ENCODE measurements at places on chromosomes 2 and 18.

GRCh38 chr2:20755132-20755800 lies 67.6 kb downstream of the LDAH start:
- DNase-seq: no peak

DNA sequence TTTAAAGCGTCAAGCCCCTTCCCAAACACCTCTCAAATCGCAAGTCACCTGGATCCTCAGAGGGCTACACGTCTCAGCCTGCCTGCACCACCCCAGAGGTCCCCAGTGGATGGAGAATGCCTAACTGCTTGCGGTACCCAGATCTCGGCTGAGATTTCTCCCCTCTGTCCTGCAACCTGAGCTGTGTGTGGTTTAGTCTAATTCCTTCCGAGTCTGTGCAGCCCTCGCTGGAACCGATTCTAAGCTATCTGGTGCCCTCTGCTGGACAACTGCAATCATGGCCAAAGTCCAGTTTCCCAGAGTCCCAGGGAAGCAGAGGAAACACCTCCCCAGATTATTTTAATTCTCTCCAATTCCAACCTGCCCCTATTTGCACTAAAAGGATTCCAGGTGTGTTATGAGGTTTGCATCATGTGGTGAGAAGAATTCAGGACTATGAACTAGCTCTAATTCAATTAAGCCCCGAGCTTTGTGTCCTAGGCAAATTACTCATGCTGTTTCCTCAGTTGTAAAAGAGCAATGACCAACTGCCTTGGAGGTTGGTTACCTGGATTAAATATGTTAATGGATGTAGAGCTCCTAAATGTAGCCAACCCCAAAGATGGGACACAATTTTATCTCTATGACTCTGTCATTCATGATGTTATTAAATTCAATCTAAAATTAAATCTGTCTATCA lies 276.1 kb upstream of the NCKAP5 start:
- DNase-seq: peak; percentile 55

DNA sequence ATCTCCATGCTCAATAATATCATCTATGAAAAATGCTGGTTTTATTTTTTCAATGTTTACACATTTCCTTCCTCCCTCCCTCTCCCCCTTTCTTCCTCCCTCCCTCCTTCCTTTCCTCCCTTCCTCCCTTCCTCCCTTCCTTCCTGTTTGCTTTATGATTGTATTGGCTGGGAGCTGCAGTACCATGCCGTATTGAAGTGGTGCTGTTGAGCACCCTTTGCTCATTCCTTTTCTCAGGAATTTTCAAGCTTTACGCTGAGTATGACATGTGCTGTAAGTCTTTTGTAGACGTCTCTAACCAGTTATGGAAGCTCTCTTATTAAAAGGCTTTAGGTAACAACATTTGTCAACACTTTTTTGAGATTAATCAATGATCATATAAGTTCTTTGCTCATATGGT lies 100.4 kb downstream of the SNTG2 start:
- no peak for DNase-seq

DNA sequence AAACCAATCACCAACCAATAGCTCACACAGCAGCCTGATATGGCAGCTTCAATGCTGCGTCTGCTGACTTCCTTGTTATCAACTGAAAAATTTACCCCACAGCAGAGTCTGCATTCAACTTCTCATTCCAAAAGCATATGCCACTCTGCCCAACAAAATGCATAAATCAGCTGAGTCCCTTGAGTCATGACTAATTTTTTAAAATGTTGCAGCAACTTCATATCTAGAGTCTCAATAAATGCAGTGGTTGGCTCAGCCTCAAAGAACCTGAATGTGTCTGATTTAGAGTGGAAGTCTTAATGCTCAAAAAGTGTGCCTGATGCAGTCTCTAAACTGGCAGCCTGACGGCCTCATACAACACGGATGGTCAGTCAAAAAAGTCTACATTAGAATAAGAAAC lies 46.5 kb downstream of the FARSB start:
- DNase-seq: no peak

DNA sequence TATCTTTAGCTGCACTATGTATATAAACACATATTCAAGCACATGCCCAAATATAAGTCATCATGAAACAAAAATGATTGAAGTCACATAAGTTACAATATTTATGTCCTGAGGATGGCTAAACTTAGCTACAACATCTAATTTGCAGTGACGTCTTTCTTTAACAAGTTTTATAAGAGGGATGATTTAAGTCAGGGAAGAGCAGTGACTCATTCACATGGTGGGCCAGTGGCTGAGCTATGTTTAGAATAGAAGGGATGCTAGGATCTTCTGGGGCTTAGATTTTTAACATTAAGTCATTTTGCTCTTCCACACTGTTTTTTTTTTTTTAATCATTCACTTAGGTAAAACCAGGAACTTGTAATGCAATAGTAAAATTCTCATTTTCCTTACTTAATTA lies 22.3 kb downstream of the ADCYAP1 start:
- DNase-seq: no peak

DNA sequence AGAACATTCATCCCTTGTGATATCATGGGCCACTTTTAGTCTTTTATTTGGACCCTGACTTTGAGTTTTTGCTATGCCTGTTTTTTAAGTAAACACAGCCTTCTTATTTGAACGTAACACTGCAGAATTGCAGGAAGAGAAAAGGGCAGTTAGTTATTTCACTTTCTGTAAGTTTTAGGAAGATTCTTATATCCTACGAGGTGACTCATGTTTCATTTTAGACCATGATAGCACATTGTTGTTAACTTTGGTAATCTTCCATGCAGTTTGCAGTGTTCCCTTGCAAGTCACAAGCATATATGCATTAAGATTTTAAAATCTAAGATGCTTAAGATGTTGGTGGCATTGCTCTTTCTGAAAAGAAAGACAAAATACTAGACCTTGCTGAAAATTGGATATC lies 128.6 kb upstream of the EPC2 start:
- no peak for DNase-seq

- no peak for DNase-seq
Observed at GRCh38 chr2:197184959-197185586, 125.5 kb downstream of the ANKRD44 start.

GRCh38 chr2:207974216-207974605 lies 51.1 kb downstream of the PLEKHM3 start:
- no peak for DNase-seq

GRCh38 chr2:163812926-163813520 lies 77.2 kb upstream of the FIGN start:
- no peak for DNase-seq

All from T1000 (cell line).